AG10803 (cell line): ENCODE measurements at places on chromosomes 3 and 15.

GRCh38 chr3:140343211-140344081, 334.4 kb upstream of the TRIM42 start:
- no peak for DNase-seq

DNA sequence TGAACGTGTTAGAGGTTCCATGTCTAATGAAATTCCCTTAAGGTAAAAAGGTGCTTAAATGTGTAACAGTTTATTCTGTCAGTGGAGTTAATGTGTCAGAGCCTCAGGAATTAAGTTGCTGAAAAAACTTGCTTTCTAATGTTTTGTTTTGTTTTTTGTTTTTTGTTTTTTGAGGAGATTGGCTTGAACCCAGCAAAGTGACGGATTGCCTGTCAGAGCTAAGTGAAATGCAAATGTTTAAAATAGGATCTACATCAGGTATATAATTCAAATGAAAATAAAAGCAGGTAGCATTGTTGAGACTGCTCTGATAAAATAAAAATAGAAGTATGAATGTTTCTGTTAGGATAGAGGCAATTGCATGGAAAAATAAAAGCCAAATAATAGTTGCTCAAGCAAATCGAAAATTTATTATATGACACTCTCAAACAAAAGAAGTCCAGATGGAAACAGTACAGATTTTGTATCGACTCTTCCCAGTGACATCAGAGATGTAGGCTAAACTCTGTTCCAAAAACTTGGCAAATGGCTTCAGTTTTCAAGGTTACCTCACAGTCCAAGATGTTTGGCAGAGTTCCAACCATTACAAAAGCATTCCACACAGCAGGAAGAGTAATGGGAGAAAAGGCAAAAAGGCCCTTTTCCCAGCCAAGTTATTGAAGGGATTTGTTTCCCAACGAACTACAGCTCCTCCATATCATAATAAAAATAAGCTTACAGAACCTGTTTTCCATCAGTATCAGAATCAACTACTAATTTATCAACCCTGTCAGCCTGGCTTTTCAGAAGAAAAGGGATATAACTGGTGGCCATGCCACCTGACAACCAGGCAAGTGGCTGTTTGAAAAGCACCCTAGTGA, 291.0 kb downstream of the TBL1XR1 start:
- DNase-seq, result peak; percentile 64

- DNase-seq, result peak; percentile 85
These were observed 6.5 kb downstream of the RUBCN start for GRCh38 chr3:197730200-197730599.

GRCh38 chr3:4418156-4418555, 48.9 kb downstream of the SUMF1 start:
- DNase-seq, result no peak

- no peak for DNase-seq
These were observed 14.5 kb downstream of the ARF4 start for GRCh38 chr3:57582474-57583168.

DNA sequence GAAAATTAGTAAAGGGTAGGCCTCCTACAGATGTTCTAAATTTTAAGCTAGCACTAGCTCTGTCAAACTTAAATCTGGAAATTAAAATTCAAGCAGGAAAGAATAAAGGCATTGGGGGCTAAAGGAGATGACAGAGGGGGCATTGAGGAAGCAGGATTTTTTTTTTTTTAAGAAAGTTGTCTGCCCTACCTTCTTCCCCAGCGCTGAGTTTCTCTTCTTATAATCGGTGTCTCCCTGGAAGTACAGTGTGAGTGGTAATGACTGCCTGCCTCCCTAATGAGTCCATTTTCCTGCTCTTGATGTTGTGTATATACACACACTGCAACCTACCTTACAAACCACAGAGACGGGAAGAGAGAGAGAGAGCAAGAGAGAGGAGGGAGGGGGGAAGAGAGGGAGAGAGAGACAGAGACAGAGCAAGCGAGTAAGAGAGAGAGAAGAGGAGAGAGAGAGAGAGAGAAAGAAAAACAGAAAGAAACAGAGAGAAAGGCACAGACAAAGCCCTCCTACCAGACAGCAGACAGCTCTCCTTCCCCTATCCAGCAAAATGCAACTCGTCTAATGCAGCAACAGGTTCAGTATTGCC, 47.0 kb downstream of the ZBTB20 start:
- DNase-seq, result peak; percentile 73

- DNase-seq, result peak; percentile 56
These were observed 108.5 kb downstream of the CYP19A1 start for GRCh38 chr15:51229907-51230330.

DNA sequence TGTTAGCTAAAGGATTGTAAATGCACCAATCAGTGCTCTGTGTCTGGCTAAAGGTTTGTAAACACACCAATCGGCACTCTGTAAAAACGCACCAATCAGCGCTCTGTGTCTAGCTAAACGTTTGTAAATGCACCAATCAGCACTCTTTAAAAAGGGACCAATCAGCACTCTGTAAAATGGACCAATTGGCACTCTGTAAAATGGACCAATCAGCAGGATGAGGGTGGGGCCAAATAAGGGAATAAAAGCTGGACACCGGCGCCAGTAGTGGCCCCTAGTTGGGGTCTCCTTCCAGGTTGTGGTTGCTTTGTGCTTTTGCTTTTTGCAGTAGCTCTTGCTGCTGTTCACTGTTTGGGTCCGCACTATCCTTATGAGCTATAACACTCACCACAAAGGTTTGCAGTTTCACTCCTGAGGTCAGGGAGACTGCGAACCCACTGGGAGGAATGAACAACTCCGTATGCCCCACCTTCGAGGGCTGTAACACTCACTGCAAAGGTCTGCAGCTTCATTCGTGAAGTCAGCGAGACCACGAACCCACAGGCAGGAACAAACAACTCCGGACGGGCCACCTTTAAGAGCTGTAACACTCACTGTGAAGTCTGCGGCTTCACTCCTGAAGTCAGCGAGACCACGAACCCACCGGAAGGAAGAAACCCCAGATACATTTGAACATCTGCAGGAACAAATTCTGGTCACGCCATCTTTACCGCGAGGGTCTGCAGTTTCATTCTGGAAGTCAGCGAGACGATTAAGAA, 1.1 kb upstream of the SUCLG2 start:
- no peak for DNase-seq

GRCh38 chr3:27357665-27358258, 11.4 kb downstream of the NEK10 start:
- peak; percentile 29 for DNase-seq

GRCh38 chr3:134460965-134461364, 24.8 kb downstream of the ANAPC13 start:
- DNase-seq, result peak; percentile 98

- DNase-seq, result no peak
These were observed 36.7 kb downstream of the CMTM7 start for GRCh38 chr3:32428092-32429068.

DNA sequence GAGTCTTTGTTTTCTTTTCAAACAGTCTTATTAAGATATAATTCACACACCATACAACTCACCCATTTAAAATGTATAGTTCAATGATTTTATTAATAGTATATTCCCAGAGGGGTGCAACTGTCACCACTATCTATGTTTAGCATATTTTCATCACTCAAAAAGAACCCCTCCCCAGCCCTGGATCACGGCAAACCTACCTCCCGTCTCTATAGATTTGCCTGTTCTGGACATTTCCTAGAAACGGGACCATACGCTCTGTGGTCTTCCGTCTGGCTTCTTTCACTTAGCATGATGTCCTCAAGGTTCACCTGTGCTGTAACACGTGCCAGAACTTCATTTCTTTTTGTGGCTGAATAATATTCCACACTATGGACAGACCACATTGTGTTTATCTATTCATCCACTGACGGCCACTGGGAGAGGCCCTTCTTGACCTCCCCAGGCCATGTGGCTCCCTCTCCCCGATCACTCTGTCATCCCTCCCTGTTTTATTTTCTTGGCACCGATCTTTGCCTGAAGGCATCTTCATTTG, 56.4 kb downstream of the IQSEC1 start:
- no peak for DNase-seq

DNA sequence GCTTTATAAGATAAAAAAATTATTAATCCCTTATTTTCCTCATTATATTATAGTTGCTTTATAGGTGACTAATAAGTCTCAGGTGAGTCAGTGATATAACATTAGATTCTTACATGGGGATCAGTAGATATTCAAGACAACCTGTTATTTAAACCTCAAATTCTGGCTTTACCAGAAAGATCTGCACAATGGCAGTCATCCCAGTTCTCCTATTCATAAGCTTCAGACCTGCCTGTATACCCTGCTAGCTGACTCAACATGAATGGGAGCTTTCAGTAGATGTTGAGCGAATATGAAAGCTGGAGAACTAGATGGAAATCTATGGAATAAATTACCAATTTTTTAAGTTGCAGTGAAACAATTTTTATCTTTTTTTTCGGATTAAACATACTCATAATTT, 20.5 kb upstream of the CCDC54 start:
- DNase-seq, result no peak

DNA sequence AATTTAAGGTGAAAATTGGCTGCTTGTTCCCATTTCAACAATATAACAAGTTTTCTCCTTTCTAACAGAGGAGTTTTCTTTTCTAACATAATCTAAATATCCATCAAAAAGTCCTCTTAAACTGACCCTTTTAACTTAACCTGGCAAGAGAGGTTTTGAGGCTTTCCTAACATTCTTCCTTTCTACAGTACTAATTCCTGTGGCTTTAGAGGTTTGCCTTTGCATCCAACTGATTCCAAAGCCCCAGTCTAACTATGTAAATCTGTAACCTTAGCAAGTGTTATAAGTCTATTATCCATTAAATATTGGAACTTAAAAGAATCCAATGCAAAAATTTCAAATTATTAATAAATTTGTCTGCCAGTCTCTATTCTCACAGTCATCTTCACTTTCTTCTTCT, 134.1 kb downstream of the ISL2 start:
- peak; percentile 71 for DNase-seq

- DNase-seq, result no peak
These were observed 474.2 kb upstream of the ZNF385D start for GRCh38 chr3:22225161-22225560.

- peak; percentile 71 for DNase-seq
These were observed 214.8 kb upstream of the TPRG1 start for GRCh38 chr3:188956839-188957489.

GRCh38 chr3:29189328-29189727, 91.5 kb upstream of the RBMS3 start:
- no peak for DNase-seq

DNA sequence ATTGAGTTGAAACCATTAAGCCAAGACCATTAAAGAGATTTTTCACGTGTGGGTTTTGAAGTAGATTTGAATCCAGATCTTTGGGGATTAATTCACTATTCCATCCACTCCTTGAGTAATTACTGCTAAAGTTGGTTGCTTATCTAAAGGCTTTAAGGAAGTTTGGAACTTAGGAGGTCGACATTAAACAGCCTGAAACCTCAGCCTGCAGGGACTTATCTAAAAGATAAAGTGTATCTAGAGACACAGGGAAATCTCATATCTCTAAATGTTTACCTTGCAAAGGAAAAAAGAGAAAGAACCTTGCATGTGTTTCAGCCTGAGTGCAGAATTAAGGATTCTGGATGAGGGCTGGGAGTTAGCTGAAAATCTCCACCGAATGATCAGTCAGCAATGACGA, 158.6 kb downstream of the MEIS2 start:
- DNase-seq, result no peak

- no peak for DNase-seq
These were observed 39.9 kb downstream of the KLF15 start for GRCh38 chr3:126317029-126317996.

DNA sequence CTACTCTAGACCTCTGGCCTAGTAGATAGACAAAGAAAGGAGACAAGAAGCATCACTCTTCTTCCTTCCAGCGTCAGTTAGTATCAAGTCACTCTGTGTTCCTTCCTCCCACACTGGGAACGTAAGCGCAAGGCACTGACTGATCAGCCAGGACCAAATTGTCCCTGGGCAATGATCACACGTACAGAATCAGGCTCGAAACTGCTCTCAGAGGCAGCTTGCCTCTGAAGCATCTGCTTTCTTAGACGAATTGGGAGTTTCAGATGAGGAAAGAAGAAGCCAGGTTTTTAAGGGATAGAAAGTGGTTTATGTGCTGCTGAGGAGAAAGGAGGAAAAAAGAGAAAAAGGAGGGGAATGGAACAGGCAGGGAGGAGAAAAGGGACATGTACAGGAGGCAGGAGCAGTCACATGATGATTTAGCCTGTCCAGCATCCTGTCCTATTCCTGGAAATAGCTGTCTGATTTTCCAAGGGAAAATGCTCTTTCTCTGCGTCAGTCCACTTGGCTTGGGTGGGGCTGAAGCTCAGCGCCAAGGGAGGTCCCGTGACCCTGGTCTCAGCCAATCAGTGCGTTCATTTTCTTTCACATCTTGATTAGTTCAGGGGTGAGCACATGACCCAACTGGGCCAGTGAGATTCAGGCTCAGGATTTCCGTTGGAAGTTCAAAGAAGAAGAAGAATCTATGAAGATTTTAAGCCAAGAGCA, 102.0 kb upstream of the PRICKLE2 start:
- DNase-seq, result peak; percentile 87

GRCh38 chr15:67813104-67813634, 12.1 kb upstream of the SKOR1 start:
- DNase-seq, result no peak

DNA sequence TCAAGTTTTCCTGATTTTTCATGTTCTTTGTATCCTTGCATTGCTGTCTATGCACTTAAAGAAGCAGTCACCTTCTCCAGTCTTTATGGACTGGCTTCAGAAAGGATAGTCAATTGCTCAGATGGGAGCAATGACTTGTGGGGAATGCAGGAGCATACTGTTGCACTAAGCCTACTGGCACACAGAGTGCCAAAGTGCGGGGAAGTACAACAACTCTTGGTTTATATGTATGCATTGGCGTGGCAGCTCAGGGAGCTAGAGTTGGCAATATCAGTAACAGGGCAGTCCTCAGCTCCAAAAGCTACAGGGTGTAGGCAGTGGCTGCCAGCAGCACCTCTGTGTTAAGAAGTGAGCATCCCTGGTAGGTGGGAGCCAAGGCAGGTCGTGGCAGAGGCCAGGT, 141.1 kb downstream of the SCAPER start:
- DNase-seq, result no peak

DNA sequence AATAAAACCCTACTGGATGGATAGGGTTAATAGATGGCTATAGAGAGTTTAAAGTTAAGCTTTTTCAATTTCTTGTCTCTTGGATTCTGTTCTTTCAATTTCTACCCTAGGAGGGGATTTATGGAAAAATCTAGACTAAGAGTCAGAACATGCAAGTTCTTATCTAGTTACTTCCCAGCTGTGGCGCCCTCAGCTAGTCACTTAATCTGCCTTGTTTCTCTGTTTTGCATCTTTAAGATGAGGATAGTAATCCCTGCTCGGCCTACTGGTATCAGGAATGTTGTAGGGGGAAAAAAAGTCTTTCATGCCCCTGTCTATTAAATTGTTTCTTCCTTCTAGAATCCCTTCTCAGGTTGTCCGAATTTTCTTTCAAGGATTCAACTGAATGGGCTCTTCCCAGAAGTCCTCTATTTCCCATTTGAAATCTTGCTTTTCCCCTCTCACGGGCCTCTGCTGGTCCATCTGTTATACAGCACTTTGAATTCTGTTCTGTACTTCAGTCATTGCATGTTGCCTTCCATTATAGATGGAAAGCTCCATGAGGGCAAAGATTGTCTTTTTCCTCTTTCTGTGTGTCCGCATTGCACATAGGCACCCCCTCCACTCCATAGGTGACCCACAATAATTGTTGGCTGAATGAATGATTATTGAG, 4.4 kb downstream of the KCTD6 start:
- DNase-seq, result no peak

- no peak for DNase-seq
These were observed 35.9 kb downstream of the SAXO2 start for GRCh38 chr15:82298520-82298919.

- no peak for DNase-seq
These were observed 369.2 kb upstream of the MCTP2 start for GRCh38 chr15:93861956-93862741.
